Fibroblast of skin of abdomen (primary cell): ENCODE measurements at places on chromosomes 12 and 14.
A peak's percentile ranks its signal among the peaks of the same experiment; 100 is the strongest.

DNA sequence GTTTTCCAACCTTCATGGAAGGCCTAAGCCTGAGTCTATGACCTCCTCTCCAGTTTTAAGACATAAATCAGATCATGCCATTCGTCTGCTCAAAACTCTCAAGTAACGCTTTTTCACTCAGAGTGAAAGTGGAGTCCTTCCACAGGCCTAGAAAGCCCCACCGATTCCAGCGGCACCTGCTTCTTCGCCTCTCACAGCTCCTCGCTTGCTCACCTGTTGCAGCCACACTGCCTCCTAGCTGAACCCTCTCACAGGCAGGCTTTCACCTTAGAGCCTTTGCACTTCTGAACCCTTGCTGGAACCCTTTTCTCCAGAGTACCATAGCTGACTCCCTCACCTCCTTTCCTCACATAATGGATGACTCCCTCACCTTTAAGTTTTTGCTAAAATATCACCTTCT, 301.1 kb downstream of the ZFP36L1 start:
- no peak for DNase-seq

GRCh38 chr12:94916663-94917062, 86.8 kb downstream of the NDUFA12 start:
- no peak for DNase-seq

DNA sequence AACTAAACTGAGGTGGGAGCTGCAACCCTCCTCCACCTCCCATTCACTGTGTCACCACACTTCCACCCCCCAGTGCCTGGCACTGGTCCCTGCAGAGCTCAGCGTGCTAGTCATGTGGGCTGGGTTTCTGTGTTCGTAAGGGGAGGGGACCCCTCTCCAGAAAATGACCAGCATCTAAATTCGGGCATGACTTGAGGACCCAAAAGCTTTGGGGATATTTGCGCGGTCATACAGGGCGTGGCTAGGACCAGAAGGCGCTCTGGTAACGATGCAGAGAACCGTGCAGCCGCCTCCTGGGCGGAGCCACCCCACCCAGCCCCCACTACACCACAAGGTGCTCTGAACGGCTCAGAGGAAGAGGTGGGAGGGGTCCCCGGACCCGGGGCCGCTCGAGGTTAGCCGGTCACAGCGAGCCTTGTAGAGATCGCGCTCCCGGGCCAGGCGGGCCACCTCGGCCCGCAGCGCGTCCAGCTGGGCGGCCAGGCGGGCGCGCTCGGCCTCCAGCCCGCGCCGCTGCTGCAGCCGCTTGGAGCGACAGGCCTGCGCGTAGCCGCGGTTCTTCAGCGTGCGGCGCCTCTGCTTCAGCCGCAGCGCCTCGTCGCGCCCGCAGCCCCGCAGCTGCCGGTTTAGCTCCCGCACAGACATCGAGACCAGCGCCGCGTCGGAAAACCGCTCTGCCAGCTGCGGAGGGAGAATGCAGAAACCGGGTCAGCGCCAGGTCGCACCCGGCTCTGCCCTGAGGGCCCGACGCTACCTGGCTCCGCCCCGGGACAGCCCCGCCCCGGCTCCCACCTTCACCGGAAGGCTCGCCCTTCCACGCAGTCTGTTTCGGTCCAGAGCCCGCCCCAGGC, 9.8 kb downstream of the CPNE6 start:
- DNase-seq: peak; percentile 9

- DNase-seq: peak; percentile 9
These were observed 353.6 kb downstream of the LRFN5 start for GRCh38 chr14:41960281-41960680.

DNA sequence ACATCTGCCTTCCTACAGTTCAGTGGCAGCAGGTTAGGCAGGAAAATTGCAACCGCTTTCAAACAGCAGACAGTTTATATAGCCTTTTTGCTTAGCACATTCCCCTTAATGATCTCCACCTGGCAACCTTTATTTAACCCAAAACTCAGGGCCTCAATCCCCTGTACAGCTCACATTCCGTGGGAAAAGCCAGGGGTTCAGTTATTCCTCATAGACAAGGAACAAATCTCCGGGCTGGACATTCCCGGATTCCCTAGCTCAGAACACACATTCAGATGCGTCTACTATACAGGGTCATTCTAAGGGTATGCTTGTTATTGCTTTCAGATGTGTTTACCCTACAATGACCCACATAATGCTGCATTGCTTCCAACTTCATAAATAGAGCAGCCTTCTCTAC, 73.8 kb upstream of the DCN start:
- peak; percentile 48 for DNase-seq

- DNase-seq: no peak
These were observed 729 bp upstream of the GAPDH start for GRCh38 chr12:6533653-6533922.

GRCh38 chr12:41919526-41920261, 225.0 kb downstream of the GXYLT1 start:
- no peak for DNase-seq

DNA sequence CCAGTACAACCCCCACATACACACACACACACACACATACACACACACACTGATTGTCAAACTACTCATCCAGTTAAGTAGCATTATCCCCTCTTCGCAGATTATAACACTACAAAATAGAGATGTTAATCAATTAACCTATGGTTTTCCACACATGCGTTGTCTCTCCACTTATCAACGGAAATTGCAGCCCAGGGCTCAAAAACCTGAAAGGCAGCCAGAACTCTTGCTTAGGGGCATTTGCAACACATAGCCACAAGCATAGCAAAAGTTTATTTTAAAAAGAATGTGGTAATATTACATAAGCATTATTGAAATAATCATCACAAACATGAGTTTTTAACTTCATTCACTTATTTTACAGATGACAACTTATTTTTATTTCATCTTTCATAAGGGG, 265.8 kb downstream of the SLC16A7 start:
- DNase-seq: no peak

DNA sequence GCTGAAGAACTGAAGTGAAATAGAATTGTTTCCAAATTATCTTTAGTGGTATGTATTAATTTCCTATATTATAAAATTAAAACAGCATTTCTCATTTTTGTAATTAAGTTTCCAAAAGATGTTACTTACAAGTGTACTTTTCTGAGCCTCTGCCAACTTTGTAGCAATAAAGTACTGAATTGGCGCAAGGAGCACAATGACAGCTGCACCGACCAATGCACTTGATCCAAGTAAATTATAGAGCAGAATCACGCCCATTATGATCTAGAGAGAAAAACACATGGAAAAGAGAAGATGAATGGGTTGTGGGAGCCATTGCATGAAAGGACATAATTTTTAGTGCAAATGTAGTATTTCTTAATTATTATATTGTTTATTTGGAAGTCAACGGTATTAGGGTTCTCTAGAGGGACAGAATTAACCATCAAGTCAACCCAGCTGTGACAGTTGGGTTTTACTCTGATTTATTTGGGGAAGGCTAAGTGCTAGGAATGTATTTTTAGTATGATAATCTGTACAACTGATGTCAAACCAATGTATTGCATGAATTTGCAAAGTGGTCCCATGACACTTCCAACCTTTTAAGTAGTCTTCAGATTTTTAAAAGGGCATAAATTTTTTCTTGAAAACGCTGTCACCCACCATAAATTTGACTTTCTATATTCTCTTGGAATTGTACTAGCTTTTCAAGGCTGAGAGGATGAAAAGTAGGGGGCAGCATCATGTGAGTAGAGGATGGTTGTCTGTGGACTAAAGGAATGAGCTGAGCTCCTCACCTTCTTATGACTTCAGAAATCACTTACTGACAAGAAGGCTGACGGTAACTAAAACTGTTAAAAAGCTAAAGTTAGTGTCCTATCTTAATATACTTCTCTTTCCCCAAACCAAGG, 33.0 kb downstream of the ABCC9 start:
- DNase-seq: no peak

- DNase-seq: no peak
These were observed 4.0 kb downstream of the LTB4R start for GRCh38 chr14:24315243-24315806.

DNA sequence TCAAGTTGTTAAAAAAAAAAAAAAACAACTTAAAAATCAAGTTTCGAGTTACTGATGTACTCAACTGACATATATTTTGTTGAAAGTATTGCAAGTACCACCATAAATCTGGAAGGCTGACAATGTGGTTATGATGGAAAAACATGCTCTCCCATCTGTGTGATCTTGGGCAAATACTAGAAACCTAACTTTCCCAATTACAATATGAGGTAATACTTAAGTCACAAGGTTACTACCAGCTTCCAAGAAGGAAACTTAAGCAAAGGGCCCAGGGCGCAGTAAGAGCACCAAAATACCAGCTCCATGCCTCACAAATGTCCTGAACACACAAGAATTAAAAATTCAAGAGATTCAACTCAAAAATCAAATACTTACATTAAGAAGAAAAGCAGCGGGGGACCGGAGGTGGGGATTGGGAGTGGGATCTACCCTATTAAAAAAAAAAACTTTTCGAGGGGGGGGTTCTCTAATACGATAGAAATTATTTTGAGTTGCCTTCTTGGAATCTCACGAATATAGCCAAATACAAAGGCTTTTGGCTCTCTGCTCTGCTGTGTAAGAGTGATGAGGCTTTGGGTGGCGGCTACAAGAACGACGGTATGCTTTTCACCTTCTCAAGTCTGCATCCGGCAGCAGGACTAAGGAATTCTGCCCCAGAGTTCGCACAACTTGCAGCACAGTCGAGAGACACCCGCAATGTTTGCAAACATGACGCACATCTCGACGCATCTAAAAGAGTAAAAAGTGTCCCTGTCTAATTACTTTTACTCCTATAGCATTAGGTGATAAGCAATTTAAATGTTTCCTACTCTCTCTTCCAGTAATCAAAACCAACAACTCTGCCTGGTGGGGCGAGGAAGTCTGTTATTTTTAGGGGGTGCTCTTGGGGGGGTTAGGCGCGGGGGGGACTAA, 1.1 kb downstream of the SAV1 start:
- DNase-seq: peak; percentile 78

DNA sequence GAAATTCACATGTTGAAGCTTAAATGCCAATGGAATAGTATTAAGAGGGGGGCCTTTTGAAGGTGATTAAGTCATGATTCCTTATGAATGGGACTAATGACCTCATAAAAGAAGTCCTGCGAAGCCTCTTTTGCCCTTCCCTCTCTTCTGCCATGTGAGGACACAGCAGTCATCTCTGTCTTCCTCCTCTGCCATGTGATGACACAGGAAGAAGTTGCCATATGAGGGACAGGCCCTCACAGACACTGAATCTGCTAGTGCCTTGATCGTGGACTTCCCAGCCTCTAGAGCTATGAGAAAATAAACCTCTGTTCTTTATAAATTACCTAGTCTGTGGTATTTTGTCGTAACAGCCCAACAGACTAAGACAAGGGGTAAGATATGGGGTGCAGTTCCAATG, 100.7 kb downstream of the VCPKMT start:
- no peak for DNase-seq

DNA sequence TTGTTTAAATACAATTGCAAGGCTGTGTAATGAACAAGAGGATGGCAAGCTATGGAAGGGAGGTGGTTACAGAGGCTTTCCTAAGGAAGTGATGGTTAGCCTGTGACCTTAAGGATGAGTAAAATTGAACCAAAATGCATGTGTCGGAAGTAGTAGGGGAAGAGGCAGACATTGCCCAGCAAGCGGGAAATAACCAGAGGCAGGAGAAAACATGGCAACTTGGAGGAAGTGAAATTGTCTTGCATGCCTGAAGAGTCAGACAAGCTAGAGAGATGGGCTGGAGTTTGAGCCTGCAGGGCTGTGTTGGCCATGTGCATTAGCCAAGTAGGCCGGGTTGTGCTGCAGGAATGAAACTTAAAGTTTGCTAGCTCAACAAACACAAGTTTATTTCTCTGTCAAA, 96.2 kb downstream of the BTG1 start:
- DNase-seq: no peak

DNA sequence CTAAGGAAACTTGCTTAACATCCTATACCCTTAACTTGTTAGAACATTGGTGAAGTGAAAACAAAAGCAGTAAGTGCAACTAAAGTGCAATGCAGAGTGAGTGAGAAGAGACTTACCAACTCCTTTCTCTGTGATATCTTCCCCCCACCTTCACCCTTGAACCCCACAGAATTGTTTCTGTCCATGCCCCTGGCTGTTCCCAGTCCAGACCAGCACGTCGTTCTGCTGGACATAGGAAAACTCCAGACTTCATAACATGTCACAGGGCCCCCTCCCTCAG, 91.9 kb downstream of the DAD1 start:
- no peak for DNase-seq
